Cortex of kidney (tissue), 1 donor: ENCODE measurements at places on chromosomes 4 and X.

DNA sequence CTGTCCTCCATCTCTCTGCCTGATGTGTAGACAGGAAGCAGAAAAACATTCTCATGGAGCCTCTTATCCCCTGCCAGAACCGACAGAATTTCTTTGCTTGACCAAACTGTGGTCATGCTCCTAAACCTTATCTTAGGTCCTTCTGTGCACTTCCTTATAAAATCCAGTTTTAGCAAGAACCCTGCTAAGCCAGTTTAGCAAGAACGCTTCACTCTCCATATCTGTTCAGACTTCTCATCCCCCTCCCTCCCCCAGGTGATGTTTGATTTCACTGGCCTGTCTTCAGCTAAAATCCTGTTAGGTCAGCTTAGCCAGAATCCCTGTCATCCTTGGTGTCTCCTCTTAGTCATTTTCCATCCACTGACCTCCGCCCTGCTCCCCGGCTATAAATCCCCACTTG, 1130.9 kb upstream of the PRKX start:
- no peak for DNase-seq

DNA sequence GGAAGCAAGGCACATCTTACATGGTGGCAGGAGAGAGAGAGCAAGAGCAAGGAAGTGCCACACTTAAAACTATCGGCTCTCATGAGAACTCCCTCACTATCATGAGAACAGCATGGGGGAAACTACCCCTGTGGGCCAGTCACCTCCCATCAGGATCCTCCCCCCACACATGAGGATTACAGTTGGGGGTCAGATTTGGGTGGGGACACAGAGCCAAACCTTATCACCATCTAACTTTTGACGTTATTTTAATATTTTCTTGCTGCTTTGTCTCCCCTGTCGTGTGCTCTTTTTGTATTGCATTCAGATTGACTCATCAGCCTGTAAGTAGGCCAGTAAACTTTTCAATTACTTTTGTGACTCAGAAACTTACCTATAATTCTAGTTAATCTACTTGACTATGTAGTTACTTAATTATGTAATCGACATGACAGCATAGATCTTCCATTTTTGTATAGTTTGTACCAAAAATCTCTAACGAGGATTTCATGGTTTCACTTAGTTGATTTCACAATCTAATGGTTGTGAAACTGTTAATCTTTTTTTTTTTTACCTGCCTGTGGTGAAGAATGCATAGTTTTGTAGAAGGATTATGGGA, 18.3 kb downstream of the STIM2 start:
- DNase-seq: no peak

DNA sequence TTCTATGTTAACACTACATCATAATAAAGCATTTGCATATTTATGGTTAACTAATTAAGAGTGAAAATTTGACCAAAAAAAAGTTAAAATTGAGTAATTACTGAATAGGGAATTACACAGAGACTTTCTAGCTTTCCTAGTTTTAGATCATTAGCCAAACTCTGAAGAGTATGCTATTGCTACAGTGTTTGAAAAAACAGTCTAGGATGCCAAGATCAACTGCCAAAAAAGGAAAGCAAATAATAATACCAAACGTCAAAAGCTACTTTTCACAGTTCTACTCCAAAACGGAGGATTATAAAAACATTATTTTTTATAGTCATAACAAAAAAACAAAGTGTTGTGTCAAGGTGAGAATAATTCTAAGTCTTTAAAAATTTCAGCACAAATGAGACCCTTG, 359.8 kb upstream of the CTSO start:
- no peak for DNase-seq

GRCh38 chr4:62208921-62209320, 1008.8 kb downstream of the ADGRL3 start:
- no peak for DNase-seq

DNA sequence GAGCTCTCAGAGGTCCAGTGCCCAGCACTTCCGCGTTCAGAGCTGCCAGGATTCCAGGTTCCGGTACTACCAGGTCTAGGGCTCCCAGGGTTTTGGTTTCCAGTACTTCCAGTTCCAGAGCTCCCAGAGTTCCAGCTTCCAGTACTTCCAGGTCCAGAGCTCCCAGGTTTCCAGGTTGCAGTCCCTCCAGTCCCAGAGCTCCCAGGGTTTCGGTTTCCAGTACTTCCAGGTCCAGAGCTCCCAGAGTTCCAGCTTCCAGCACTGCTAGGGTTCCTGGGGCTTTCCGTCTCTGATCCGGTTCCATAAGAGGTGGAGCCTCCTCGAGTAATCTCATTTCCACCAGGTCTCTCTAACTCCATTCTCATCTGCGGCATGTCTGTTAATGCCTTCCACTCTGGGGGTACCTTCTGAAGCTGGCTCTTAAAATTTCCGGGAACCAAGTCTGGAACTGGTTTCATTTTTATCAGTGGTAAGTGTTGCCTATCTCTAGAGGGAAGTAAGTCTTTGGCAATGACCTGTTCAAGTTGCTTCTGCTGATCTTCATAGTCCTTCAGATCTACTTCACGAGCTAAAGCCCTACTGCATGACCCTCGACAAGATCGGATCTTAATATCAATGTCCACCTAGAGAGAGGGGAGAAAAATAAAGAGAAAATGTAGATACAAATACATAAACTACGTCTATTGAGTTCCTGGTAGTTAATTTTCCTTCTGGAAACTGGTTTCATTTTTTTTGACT, 4.1 kb downstream of the FGA start:
- no peak for DNase-seq

DNA sequence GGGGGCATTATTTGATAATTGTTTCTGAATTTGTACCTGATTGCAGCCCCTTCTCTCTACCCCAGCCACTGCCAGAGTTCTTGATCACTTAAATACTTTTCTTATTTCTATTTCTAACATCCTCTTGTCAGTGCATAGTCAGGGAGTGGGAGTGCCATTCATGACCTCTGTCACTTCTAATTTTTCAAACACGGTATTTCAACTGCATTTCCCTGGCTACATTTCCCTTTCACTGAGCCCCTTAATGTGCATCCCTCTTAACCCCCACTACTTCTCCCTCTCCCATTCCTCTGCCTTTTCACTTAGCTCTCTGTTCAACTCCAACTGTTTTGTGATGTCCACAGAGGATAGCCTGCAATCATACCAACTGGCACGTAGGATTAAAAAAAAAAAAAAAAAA, 128.3 kb upstream of the NAP1L5 start:
- no peak for DNase-seq

- no peak for DNase-seq
Observed at GRCh38 chrX:22399437-22400192, 126.9 kb downstream of the CBLL2 start.

DNA sequence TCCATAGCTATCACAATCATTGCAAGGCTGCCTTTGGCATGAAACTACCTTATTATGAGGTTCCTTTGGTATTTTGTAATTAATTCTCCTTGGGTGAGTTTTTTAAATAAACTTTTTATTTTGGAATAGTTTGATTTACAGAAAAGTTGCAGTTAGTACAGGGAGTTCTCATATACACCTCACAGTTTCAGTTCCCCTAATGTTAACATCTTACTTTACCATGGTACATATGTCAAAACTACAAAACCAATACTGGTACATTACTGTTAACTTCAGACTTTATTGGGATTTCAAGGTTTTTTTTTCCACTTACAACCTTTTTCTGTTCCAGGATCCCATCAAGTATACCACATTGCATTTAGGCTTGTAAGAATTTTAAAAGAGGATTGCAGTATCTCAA, 52.0 kb upstream of the RGN start:
- DNase-seq: no peak

DNA sequence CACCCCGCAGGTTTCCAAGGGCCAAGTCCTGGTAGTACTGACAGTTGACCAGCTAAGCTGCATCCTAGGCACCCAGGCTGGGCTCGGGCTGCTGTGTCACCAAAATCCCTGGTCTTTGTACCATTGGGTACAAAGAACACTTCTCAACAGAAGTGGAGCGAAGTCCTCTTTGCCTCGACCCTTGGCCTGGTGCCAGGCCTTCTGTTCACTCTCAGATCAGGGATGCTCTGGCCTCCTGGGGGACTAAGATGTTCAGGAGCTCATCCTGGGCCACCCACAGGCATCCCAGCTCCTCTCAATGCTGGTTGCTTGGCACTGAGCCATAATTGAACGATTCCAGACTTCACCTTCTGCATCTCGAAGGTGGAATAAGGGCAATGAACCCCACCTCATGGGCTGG, 13.8 kb upstream of the SLC2A9 start:
- no peak for DNase-seq

DNA sequence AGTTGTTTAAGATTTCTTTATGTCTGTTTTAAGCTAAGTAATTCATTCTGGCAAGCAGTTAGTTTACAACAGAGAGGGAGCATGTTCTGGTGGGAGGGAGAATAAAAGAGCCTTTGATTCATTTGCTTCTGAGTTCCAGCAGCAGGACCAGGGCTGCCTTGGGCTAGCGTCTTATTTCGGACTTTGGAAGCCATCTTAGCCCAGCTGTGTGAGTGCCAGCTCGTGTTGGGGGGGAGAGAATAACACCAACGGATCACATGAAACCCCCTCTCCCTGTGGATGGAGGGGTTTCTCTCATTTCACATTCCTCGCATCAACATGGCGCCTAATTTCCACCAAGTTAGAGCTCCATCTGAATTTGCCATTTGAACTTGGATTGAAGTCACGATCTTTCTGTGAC, 7.4 kb downstream of the GAB1 start:
- DNase-seq: no peak

- no peak for DNase-seq
Observed at GRCh38 chrX:41705680-41706374, 17.1 kb downstream of the GPR34 start.

- no peak for DNase-seq
Observed at GRCh38 chr4:37389366-37389765, 144.8 kb downstream of the NWD2 start.

- DNase-seq: no peak
Observed at GRCh38 chrX:15911734-15912550, 57.3 kb upstream of the AP1S2 start.

GRCh38 chrX:84240848-84241565, 53.0 kb upstream of the RPS6KA6 start:
- no peak for DNase-seq

DNA sequence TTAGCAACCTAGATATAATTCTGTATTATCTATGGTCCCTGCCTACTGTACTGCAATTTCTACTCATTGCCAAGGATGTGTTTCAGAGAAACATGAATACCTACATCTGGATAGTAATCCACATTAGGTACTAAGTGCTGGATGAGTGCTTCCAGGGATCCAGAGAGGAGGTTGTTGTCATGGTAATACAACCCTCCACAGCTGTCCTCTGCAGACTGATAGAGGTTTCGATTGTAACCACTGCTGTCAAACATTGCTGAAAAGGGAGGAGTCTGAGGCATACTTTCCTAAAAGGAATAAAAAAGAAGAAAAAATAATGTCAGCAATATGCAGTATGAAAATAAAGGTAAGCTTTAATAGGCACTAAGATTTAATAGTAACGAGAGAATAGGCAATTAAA, 12.5 kb downstream of the RASGEF1B start:
- no peak for DNase-seq

DNA sequence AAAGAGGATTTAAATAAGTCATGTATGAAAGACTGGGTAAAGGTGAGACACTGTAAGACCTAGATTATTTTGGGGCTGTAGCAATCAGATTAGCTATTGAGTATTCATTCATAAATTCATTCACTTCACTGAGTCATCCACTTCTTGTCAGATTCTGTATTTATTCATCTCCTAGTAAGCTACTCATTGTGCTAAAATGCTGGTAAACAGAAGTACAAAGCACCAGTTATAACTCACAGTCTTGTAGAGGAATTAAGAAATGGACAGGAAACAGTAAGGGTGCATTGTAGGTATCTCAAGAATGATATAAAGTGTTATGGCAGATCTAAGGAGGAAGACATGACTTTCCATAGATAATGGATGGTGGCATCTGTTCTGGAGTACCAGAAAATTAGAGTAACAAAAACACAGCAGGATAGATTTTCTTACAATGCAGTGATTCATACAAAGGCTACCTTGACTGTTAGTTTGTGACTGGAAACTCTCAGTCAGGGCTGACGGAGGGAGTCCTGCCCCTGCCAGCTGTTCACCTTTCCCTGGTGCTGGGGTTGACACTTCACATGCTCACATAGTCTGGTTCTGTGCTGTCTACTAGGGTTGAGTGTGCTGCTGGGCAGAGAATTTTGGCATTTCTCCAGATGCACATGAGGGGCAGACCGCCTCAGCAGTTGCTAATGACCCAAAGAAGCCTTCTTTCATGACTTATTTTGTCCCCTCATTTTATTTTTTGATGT, 26.5 kb upstream of the HAND2 start:
- no peak for DNase-seq

DNA sequence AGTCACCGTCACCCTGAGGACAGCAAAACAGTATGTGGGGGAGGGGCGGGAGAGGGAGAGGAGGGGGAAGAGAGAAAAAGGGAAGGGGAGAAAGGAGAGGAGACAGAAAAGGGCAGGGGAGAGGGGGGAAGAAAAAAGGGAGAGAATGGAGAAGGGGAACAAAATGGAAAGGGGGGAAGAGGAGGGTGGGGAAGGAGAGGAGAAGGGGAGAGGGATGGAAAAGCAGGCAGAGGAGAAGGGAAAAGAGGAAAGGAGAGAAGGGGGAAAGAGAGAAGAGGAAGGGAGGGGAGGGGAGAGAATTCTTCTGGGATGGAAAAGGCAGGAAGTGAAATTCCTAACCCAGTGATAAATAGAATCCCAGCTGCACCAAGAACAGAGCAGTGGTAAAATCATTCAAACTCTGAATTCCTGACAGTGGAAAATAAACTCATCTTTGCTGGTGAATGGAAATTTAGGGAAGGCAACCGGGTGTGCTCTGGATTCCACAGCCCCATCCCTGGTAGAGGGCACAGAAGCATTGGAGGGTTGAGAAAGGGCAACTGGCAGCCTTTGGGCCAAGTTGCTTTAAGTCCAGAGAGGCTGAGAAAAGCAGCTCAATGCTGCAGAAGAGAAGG, 244.2 kb downstream of the BCOR start:
- no peak for DNase-seq

- no peak for DNase-seq
Observed at GRCh38 chr4:76896614-76897535, 1.1 kb downstream of the SOWAHB start.

DNA sequence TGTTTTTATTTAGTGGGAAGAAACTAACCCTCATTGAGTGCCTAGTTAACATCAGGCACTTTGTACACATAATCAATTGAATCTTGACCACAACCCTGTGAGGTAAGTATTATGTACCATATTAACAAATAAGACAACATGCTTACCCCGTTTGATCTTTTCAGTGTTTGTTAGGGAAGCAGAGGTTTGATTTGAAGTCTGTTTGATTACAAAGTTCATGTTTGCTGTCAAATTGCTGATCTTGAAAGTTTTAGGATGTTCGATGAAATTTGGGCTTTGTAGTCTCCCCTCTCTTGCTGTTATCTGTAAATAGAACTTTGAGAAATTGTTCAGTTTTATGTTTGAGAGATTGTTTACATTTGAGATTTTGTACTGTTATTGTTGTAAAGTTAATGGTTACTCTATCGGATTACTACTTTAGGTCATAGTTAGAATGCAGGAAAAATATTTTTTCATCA, 13.4 kb upstream of the ADH4 start:
- no peak for DNase-seq

GRCh38 chr4:78569306-78569821, 17.8 kb downstream of the ANXA3 start:
- no peak for DNase-seq
